ENCODE measurements at places on chromosomes 13 and 19.

- DNase-seq: no peak
Observed at GRCh38 chr13:27961227-27962085, 7.7 kb downstream of the CDX2 start.

- DNase-seq: peak; percentile 47
Observed at GRCh38 chr13:109131698-109132257, 502.4 kb downstream of the MYO16 start.

- peak; percentile 73 for DNase-seq
Observed at GRCh38 chr19:35030257-35031071, at the start of gene SCN1B. TSS of gene SCN1B (plus strand) at chr19:35030470. CDS start at chr19:35030821, 351 bp downstream.

- no peak for DNase-seq
Observed at GRCh38 chr13:61316647-61317046, 99.0 kb downstream of the PCDH20 start.

DNA sequence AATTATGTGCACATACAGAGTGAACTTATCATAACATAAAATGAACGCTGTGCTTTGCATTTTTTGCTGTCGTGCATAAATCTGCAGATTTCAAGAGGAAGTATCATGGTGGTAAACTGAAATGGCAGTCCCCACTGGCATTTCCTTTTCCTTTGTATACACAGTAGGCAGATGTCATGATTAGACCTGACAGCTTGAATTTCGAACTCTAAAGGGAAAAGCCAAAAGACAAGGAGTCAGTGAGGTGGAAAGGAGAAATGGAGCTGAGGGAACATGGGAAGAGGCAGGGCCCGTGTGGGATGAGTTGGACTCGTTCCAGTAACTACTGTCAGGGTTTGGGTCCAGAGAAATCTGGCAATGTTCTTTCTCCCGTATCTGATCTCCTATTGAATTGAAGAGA, 454.1 kb upstream of the SGCG start:
- no peak for DNase-seq

DNA sequence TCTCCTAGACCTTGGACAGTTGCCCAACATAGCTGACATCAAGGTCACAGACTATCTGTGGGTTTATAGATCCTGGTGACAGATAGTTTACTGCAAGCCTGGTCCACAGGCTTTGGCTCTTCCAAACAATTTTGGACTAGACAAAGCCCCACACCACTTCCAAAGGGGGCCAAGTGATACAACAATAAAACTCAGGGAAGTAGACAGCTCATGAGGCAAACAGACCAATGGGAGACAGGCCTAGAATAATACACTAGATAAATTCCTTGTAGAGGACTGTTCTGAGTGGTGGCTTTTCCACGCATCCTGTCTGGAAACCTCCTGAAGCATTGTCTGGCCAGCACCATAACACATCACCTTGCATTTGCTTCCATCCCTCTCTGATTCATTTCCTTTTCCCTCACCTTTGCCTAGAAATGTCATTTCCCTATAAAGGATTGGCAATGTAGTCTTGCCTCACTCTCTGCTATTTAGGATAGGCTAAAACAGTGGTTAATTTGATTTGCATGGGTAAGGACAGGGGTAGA, 284.2 kb downstream of the POU4F1 start:
- DNase-seq: no peak

DNA sequence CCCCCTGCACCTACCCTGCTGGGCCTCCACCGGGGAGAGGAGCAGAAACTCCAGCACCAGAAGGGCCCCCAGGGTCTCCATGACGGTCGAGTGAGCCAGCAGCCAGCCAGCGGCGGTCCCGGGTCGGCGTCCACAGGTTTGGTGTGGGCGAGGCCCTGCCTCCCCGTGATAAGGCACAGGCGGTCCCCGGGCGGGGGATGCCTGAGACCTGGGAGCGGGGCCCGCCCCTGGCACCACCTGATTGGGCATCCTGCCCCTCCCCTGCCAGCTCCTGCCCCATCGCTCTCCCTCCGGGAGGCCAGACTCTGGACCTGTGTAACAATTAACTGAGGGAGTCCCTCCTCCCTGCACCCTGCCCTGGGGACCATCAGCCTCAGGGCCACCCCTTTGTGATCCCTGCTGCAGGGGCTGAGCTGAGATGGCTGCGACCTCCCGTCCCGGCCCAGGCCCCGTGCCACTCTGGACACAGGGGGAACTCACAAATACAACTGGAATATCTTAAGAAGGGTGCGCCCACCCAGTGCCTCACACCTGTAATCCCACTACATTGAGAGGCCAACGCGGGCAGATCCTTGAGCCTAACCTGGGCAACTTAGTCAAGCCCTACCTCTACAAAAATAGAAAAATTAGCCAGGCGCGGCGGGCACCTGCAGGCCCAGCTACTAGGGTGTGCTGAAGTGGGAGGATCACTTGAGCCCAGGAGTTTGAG, at the start of gene SMIM24:
SMIM24 (minus strand) TSS at position 143 of the 709 bp plus-strand sequence; CDS start at position 81, 62 bp downstream.
- no peak for DNase-seq

DNA sequence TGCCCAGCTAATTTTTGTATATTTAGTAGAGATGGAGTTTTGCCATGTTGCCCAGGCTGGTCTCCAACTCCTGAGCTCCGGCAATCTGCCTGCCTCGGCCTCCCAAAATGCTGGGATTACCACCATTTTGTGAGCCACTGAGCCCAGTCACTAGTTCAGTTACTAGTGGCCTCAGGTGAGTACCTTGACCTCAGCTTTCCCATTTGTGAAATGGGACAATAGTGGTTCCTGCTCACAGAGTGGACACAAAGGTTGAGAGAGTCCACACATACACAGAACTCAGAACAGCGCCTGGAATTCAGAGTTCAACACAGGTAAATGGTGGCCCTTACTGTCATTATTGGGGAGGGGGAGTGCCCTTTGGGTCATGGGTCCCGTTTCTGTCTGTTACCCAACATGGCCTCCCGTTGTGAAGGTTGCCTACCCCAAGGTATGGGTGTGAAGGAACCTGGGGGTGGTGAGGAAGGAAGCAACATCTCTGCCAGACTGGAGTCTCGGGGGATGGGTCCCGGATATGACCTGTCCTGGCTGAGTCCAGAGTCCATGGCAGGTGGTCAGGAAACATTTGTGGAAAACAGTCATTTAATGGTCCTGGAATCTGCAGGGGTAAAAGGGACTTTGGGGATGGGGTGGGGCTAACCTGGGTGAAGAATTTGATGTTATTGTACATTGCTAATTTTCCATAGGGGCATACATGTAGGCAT, 11.7 kb upstream of the IRGC start:
- DNase-seq: no peak

DNA sequence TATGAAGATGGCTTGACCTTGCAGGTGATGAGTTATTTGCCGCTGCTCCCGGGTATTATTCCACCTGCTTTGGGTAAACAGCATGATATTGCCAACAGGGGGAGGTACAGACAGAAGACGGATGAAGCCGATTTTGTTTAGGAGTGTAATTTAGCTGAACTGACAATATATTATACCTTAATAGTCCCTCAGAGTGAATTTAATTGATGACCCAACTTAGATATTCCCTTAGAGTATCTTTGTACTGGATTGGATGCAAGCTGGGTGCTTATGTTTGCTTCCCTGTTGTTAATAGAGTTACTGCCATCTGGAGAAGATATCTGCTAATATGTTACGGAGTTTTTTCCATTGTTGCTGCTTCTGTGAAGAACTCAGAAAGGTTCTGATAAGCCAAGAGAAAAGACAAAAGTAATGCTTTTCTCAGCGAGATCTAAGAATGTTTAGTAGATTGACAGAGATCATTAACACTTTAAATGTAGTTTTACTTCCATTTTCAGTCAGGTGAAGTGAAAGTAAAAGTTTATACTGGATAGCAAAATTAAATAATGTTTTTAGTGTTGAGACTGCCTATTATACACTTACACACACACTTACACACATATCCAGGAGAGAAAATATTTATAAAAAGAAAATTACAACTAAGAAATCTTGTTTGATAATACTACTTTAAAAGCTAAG, 2220.8 kb upstream of the PCDH20 start:
- no peak for DNase-seq

DNA sequence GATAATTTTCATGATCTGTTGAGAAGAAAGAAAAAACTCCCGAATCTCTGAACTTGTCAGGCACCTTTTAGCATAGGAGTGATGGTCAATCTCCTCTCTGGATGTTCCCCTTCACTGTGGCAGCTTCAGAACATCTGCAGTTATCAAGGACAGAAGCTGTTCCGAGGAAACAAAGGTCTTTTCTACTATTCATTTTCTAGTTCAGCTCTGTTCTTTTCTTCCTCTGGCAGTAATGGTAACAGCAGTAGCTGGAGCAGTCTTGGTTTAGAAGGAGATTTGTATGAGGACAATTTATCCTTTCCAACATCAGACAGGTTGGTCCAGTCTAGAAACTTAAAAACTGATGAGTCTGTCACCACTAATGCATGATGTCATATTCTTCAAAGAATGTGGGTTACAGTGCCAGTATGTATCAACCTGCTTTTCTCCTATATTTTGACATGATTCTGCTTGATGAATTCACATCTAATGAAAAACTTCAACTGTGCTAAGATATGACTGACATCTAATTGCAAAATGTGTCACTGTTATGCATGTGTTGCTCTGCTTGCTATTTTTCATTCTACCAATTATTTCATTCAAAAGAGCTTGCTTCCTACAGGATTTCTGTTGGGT, 41.0 kb downstream of the AKAP11 start:
- no peak for DNase-seq

DNA sequence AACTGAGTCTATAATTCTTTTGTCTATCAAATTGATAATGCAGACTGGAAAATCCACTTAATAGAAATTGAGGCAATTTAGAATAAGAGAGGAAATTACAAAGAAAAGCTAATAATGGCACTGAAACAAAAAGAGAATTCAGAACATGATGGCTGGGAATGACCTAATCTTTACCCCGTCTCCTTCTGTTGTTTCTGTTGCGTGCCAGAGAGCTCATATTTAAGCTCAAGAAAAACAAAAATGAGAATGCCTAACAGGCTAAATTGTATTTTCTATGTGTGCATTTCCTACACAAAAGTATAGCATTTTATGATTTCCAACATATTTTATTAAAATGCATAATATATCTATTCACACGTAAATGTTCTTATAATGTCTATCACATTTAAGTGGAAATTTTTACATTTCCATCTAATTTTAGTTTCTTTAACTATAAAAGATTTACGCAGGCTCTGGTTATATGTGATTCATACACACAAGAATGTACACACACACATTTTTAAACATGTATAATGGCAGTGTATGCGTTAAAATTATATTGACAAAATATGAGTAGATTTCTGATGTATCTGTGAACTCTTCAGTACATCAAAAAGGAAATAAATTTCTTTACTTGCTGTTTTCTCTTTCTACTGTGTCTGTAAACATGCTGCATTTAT, 432.3 kb downstream of the SLITRK6 start:
- DNase-seq: no peak

- no peak for DNase-seq
Observed at GRCh38 chr13:33933810-33934209, 115.9 kb downstream of the RFC3 start.

GRCh38 chr19:35410487-35410886, 37.6 kb upstream of the FFAR2 start:
- DNase-seq: no peak

DNA sequence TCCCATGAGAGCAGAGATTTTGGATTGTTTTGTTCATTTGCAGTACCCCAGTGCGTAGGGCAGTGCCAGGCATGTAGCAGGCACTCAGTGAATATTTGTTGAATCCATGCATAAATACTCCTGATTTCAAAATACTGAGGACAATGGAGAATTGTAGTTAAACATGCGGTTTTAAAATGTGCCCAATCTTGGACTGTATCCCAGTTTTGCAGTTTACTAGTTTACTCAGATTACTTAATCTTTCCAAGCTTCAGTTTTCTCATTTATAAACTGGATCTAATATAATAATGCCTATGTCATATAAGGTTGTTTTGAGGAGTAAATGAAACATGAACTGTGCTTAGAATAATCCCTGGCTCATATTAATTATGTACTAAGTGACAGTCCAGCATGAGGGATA, 39.0 kb downstream of the RCBTB2 start:
- DNase-seq: no peak

GRCh38 chr19:339262-339887, 5.2 kb downstream of the MIER2 start:
- no peak for DNase-seq

DNA sequence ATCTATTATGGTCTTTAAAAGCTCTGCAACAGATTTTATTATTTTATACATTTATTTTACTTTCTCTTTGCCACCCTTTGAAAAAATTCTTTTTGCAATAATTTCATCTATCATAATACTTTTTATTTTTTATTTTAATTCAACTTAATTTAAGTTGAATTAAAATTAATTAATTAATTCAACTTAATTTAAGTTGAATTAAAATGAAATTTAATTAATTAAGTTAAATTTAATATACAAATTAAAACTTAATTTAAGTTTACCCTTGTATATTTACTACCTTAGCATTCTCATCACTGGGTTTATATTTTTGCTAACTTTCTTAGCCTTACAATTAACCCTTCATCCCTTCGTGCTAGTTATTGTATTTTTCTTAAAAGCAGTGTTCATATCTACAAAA, 301.4 kb downstream of the SLITRK5 start:
- DNase-seq: no peak

GRCh38 chr13:45575146-45575829, 40.3 kb downstream of the ERICH6B start:
- no peak for DNase-seq

DNA sequence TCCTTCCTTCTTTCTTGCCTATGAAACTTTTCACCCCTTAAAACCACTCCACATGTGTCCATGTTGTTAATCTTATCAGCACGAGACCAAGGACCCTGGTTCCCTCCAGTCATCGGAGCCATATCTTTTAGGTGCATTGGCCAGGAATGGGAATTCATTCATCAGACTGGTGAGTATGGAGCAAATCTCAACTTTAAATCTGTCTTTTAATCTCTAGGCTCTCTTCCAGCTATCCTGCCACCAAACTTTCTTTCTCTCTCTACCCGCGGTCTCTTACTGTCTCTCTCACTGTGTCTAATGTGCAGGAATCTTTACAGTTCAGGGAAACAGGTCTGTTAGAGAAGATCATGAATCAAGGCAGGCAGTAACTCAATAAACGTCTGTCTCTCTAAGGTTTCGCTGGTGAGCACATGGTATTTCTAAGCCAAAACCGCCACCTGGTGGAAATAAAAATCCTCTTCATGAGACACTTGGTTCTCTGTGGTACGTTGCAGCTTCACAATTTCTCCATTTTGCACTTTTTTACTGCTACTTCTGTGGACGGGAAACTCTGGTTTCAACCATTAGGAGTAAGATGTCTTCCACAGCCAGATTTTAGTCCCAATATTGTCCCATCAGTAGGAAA, 16.1 kb downstream of the LGALS16 start:
- no peak for DNase-seq

GRCh38 chr19:55406091-55406825, 1.3 kb downstream of the UBE2S start:
- DNase-seq: no peak

DNA sequence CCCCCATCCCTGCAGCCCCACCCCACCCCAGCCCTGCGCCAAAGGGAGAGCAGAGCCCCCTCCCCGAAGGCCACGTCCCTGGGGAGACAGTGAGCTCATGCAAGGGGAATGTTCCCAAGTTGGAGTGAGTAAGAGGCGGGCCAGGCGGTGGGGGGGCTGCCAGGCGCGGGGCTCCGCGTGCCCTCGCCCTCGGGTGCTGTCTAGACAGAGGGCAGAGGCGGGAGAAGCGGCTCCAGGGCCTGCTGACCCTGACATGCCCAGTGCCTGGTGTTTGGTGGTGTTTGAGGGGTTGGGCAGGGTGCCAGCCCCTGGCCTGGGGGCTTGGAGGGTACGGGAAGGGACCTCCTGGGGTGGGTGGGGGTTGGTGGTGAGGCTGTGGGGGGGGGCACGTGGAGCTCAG, 1.0 kb downstream of the FSTL3 start:
- peak; percentile 71 for DNase-seq
